ENCODE measurements at places on chromosomes 7 and 10.

GRCh38 chr10:71492872-71493271 is 96.2 kb downstream of the CDH23 start:
- no peak for DNase-seq

DNA sequence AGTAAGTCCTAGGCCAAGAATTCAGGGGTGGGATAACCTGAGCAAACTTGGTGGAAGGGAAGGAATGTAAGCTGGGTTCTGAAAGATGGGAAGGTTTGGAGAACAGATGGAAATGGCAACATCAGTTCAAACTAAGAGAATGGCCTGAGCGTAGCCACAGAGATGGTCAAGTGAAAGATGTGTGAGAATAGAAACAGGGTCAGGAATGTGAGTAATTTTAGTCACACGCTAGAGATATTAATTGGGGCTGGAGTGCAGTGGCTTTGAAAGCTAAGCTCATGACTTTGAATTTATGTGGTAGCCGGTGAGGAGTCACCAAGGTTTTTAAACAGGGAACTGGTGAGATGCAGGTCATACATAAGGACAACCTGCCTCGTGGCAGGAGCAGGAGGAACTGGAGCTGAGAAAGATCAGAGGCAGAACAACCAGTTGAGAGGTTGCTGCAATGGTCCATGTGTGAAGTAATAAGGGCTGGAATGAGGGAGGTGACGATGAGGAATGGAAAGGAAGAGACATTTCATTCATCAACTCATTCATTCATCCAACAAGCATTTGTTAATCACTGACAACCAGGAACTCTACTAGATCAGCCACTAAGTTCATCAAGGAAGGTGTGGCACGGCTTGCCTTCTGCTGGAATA is 12.9 kb upstream of the SORBS1 start:
- no peak for DNase-seq

- no peak for DNase-seq
Measured at GRCh38 chr10:30007406-30007805, 52.0 kb downstream of the JCAD start.

GRCh38 chr10:125868372-125868975 is 12.6 kb downstream of the DHX32 start:
- peak; percentile 57 for DNase-seq

GRCh38 chr10:15201589-15202300 is 33.3 kb upstream of the NMT2 start:
- peak; percentile 18 for DNase-seq

DNA sequence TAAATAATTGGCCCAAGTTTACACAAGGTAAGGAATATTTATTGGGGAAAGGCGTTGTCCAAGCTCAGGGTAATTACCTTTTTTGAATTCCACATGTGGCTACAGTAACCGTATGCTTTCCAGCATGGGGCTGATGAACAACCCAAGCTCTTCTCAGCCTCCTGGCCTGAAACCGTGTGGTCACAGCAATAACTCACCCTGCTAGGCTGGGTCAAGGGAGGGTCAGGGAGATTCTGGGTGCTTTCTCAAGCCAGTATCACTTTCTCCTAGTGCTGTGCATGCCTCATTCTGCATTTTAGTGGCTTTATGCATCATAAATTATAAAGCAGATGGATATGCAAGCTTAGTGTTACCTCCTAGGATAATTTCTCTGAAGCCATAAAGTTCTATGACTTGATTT is 273.9 kb downstream of the PAXIP1 start:
- DNase-seq = no peak

- DNase-seq = no peak
Measured at GRCh38 chr10:78450239-78450638, 416.6 kb downstream of the RPS24 start.

DNA sequence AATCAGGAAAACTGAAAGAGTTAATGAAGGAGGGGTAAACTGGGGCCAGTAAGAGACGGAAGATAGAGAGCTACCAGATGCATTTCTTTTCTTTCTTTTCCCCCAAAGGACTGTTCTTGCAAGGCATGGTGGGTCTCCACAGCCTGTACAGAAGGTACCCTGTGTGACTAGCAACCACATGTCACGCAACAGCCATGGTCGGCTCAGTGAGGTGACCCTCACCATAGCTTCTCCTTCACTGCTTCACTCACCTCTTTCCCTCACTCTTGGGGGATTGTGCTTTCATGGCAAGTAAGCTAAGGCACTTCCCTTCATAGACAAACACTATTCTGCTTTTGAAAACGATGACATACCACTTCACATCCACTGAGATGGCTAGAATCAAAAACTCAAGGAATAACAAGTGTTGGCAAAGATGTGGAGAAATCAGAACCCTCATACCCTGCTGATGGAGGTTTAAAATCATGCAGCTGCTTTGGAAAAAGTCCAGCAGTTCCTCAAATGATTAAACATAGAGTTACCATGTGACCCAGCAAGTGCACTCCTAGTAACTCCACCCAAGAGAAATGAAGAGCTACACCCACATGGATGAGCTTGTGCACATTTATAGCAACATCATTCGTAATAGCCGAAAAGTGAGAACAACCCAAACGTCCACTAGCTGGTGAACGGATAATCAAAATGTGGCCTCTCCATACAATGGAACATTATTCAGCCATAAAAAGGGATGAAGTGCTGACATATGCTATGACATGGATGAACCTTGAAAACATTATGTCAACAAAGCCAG is 3.8 kb upstream of the INSIG1 start:
- peak; percentile 49 for DNase-seq

DNA sequence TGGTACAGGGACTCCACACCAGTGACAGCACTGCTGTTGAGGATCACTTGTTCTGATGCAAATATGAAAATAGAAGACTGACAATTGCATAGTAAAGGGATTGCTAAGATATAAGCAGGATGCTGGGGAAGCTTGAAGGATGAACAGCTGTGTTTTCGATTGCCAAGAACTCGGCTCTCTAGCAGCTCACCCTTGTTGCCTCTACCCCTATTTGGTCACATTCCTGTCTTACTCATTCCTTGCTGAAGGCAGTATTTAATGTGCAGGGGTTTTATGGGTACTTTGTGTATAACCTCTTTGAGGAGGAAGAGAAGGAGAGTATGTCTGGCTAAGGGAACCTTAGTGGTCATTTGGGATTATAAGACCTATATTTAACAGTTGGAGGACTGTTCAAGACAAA is 218.8 kb downstream of the AUTS2 start:
- DNase-seq = peak; percentile 90

GRCh38 chr10:23081221-23081750 is 14.1 kb upstream of the MSRB2 start:
- DNase-seq = peak; percentile 53

GRCh38 chr10:75712242-75712880 is 280.9 kb downstream of the LRMDA start:
- no peak for DNase-seq

DNA sequence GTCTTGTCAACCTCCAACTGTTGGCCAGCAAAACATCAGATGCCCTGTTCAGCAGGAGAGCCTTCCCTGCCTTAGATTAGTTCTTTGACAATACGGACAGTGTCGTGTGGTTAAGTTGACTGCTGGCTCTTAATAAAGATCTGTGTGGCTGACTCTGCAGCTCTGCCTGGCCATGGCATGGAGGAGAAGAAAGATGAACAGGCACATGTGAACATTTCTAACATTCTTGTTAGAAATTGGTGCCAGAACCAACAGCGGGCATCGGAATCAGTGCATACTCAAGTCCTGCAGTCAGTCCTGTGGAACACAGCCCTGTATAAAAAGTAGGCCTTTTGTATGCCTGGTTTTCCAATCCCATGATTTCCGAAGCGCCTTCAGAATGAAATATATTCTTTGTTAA is 455.6 kb downstream of the POM121L12 start:
- no peak for DNase-seq

DNA sequence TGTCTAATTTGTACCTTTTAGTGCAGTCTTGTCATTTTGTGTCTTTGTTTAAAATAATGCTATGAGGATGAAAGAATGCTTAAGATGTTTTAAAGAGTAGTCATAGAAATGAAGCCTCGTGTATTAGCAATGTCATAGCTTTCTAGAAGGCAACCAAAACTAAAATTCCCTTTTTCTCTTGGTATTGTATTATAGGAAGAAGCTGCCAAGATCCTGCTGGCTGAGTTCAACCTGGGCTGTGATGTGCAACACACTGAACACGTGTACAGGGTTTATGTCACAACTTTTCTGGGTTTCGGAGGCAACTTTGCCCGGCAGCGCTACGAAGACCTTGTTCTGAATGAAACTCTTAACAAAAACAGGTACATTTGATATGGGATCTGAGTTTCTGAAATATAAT is 36.2 kb downstream of the COX15 start:
- no peak for DNase-seq

- no peak for DNase-seq
Measured at GRCh38 chr7:157306846-157307838, 29.7 kb upstream of the DNAJB6 start.

GRCh38 chr7:141674702-141675101 is 27.3 kb downstream of the DENND11 start:
- peak; percentile 21 for DNase-seq

DNA sequence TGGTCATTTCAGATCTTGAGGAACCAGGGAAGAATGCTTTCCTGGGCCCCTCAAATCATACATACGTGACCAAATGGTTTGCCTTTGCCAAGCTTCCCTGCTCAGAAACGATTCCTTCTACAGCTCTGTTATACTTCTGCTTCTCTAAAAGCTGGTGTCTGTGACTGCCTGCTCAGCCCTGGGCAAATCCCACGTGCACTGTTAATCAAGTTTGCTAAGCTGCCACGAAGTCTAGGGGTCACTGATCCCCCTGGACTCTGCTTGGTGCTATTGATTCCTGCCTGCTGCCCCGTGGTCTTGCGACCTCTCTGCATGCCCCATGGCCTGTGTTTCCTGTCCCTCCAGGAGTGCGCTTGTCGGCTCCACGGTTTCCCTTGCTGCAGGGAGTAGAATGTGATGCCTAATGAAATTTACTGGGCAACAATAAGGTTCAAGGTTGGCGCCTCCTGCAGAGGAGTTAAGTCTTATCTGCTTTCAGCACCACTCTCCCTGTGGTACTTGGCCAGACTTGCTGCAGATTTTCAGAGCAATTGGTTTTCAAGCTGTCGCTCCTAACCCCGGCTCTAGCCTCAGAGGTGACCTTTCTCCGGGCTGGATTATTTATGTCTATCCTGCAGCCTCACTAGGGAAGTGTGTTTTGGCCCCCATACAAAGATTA is 201.6 kb upstream of the FZD8 start:
- DNase-seq = no peak

DNA sequence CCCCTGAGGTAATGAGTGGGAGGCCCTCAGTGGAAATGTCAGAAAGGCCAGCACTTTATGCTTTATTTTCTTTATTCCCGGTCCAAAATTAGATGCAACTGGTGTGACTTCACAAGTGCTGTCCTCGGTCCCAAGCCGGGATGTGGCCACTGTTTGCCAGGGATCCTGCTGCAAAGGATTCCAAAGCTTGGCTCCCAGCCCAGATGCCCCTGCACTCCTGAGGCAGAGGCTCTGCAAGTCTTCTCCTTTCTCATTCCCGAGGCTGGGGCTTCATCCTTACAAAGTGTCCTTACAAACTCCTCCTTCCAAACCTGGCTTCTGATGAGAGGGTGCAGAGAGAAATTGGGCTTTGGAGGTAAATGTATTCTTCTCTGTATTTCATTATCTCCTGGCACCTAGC is 544.3 kb upstream of the DPP6 start:
- no peak for DNase-seq

DNA sequence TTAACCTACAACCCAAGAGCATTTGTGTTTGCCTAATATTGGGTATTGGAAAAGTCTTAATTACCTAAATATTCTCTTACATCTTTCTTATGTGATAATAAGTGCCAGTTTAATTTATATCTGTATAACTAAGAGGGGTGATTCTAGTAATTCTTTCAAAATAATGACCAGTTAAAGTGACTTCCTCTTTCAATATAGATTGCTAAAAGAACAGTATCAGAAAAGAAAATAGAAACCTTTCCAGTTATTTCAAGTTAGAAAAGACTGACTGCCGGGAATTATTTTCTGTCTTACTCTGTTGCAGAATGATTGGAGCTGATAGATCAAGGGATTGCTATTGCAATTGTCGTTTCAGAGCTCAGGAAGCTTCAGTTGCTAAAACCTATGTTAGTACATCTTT is 525.0 kb upstream of the SEMA3D start:
- DNase-seq = no peak

DNA sequence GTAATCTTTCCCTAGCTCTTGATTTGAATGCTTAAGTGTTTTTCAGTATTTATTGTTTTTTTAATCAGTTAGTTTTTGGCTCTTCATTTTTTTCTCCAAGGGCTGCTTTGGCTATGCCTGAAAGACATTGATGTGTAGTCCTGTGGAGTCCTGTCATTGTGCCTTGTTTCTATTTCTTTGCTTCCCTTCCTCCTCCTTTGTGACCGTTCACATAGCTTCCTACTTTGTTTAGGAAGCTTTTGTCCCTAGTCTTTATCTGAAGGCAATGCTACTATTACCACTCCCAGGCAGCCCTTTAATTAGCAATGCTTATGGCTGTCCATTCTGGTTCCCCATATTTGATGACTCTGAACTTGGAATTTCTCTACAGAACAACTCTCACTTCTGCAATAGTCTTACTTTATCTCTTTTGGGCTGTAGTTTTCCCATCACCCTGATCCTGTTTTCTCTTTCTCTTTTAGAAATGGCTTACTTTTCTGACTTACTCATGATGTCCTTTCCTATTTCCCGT is 39.9 kb downstream of the ADCYAP1R1 start:
- no peak for DNase-seq

DNA sequence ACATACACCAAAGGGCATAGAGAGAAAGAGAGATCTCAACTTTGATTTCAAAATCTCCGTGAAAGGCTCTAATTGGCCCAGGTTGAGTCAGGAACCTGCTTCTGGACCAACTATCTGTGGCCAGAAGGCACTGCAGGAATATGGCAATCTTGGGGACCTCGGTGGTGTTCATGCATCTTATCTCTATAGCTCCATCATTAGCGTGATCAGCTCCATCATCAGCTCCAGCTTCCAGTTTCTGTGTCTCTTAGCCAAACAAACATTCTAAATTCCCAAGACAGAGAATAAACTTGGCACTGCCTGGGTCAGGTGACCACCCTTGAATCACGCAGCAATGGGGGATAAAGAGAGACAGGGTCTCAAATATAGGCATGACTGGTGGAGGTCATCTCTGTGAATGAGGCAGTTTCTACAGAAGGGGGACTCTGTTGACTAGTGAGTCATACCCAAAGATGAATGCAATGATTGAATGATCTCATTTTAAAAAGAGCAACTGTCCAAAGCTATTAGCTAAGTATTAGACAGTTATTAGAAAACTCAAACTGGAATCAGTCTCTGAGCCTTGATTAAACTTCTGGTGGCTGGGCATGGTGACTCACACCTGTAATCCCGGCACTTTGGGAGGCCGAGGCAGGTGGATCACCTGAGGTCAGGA is 5.4 kb upstream of the NRF1 start:
- no peak for DNase-seq

DNA sequence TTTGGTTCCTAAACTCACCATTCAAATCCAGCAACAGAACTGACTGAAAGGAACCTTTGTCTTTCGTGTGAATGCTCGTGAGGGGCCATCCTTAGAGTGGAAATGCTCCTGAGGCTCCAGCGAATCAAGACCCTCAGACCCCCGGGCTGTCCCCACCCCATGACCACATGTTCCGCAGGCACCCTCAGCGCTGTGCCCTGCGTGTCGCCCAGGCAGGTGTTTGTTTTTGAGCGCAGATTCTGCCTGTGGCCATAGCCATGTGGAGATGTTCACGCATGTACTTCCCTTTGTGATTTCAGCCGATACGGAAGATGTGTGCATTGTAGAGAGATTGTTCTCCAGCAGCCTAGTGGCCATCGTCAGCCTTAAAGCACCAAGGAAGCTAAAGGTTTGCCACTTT is 24.2 kb downstream of the WIPI2 start:
- DNase-seq = no peak

GRCh38 chr10:75272896-75273295 is 37.1 kb upstream of the COMTD1 start:
- DNase-seq = no peak

GRCh38 chr10:58741673-58742072 is 229.0 kb downstream of the BICC1 start:
- no peak for DNase-seq

Data from fibroblast of lung (primary cell).